ENCODE measurements at places on chromosomes 2 and 18.

GRCh38 chr2:224869601-224870233, 153.6 kb upstream of the CCDC195 start:
- DNase-seq = no peak

- no peak for DNase-seq
Observed at GRCh38 chr2:148048475-148049221, 27.8 kb downstream of the MBD5 start.

DNA sequence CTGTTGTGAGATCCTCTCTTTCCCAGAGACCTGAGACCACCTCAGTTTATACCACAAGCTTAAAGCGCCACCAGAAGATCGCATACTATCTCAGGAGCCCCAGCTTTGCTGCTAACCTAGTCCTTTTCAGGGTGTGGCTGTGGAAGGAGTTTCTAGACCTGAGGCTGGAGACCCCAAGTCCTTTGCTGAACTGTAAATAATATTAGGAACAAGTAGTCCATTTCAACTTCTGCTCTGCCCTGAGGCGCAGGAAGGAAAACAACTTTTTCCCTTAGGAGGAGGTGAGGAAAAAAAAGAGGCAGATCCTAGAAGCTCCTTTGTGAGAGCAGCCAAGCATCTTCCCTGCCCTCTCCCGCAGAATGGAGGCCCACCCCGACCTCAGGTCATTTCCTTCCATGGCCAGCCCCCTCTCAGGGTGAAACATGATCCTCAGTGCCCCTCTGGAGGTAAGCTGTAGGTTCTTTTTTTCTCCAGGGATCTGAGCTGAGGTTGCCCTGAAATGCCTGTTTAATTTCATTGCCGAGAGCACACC, 122.8 kb upstream of the LGALSL start:
- no peak for DNase-seq

GRCh38 chr2:113218283-113219091, 44.7 kb downstream of the PSD4 start:
- no peak for DNase-seq

- DNase-seq = no peak
Observed at GRCh38 chr2:120287183-120288015, 34.7 kb downstream of the RALB start.

- no peak for DNase-seq
Observed at GRCh38 chr2:99675130-99675661, 185.4 kb upstream of the REV1 start.

DNA sequence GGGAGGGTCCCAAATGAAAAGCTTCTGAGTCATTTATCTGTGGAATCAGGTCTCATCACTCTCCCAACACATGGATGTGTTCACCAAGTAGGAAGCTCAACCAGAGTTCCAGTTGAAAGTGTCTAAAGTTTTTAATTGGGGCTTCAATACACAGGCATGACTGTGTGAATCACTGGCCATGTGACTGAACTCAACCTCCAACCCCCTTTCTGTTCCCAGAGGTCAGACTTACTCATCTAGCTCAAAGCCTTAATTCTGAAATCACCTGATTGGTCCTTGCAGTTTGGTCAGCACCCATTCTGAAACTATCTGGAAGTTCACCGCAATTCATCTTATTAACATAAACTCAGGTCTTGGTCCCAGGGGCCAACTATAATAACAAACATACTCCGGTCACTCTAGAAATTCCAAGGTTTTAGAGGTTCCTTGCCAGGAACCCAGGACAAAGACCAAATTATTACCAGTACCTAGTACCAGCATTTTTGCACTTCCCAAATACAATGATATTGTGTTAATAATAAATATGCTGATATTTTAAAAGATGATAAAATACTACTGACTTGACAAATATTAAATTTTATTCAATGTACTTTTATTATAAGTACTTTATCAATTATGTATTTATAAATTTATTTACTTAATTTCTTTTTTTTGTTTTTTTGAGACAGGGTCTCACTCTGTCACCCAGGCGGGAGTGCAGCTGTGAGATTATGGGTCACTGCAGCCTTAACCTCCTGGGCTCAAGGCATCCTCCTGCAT, 10.7 kb upstream of the RBM45 start:
- no peak for DNase-seq

GRCh38 chr18:62842898-62843297, 127.6 kb downstream of the PHLPP1 start:
- no peak for DNase-seq

DNA sequence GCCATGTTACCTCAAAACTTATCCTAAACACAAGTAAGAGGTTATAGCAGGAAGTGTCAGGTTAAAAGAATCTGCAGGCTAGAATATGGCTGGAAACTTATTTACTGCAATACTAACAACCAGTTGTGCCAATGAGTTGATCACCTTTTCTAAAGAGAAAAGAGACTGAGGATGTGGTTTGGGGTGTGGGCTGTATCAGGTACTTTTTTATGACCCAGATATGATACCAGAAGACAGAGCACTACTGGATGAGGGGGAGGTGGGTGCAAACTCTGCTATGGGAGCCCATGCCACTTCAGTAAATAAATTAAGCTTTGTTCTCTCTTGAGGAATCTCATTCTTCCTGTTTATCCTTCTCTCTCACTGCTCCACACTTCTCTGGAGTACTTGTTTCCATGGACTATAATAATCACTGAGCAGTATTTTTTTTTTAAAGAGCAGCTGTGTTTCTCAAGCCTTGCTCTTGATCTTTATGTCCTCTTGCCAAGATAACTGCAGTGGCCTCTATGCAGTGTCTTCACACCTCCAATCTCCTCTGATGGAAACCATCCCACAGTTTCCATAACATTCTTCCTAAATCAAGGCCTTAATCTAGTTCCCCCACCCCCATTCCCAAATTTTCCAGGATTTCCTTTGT, 51.2 kb upstream of the NOSTRIN start:
- DNase-seq = no peak

DNA sequence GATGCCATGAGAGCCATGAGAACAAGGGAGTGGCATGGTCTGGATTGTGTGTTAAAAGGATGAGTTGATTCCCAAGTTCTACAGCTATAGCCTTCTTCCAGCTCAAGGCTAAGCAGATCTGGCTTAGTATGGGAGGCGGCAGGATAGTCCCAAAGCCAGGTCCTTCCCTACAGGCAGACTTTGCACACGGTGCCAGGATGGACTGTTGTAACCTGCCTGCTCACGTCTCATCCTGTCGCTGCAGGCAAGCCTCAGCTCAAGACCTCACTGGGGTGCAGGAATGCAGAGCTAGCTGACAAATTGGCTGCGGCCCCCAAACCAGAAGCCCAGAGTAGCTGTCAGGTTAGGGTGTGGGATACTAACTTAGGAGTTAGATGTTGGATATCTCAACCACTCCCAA, 28.8 kb upstream of the IGFBP5 start:
- DNase-seq = no peak

DNA sequence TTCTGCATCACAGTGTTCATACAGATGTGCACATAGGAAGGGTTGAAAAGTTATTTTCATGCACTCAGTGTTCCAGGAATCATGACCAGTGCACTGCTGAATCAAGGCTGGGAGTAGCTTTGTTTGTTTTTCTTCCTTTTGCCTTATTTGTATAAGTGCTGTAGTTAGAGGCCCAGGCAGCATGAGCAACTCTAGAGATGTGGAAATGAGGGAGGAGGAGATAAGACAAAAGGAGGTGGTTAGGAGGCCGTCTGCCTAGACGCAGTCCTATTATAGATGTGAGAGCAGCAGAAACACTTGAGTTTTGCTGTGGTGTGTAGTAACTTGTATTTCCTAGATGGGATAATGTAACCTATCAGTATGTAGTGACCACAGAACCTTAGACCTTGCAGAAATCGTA, 264.3 kb upstream of the RASGRP3 start:
- DNase-seq = no peak

All from cortex of kidney (tissue), 1 donor.